ENCODE measurements at places on chromosomes 2 and 18.

GRCh38 chr2:221726894-221727513 is 154.9 kb upstream of the EPHA4 start:
- no peak for DNase-seq

DNA sequence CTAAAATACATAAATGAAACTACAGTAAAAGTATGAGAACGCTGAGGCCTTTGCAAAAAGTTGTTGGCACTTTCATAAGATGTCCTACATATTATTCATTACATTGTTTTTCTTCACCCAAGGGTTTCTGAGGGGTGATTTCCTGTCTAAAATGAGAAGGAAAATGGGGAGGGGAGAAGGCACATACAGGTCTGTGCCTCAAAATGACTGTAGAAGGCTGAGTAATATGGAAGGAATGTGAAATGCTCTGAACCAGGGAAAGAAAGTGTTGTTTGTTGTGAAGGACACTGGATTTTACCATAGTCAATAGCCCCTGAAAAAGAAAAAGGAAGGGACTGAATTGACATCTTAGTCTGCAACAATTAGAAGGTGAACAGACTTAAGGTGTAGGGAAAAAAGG is 99.5 kb upstream of the RNF152 start:
- DNase-seq: no peak

GRCh38 chr2:109183871-109184270 is 54.9 kb downstream of the SH3RF3 start:
- DNase-seq: no peak

- DNase-seq: no peak
Measured at GRCh38 chr2:237297421-237298150, 116.4 kb downstream of the COL6A3 start.

- DNase-seq: no peak
Measured at GRCh38 chr2:17579605-17580318, 39.3 kb downstream of the VSNL1 start.

DNA sequence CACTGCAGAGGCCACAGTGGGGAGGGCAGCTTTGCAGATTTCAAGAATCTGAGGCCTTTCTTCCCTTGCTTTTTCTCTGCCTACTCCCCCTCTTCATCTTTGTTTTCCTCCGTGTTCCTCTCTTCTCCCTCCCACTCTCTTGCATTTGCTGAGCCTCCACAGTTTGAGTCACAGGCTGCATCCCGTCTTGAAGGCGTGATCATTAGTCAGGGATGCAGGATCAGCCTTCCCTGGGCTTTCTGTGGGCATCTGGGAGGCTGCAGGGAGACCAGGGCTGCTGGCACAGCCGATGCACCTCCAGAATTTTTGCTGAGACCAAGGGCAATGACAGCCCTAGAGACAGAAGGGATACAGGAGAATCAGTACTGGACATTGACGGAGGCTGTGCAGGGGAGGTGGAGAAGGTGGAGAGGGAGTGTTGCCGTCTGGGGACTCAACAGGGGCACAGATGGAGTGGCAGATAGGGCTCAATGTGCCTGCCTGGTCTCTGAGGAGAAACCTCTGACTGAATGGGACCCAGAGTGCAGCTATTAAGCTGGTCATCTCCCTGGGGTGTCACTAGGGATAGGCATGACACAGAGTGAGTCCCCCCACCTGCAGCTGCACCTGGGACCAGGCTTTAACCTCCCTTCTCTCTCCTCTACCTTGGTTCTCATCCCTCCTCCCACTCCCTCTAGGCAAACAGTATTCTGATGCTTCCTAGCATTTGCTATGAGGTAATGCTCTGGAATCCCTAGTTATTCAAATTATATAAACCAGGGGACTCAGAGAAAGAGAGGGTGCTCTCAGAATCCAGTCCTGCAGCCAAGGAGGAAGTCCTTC is 29.0 kb upstream of the DNAJC27 start:
- DNase-seq: no peak

GRCh38 chr2:210539578-210540416 is 16.6 kb upstream of the CPS1 start:
- DNase-seq: no peak

DNA sequence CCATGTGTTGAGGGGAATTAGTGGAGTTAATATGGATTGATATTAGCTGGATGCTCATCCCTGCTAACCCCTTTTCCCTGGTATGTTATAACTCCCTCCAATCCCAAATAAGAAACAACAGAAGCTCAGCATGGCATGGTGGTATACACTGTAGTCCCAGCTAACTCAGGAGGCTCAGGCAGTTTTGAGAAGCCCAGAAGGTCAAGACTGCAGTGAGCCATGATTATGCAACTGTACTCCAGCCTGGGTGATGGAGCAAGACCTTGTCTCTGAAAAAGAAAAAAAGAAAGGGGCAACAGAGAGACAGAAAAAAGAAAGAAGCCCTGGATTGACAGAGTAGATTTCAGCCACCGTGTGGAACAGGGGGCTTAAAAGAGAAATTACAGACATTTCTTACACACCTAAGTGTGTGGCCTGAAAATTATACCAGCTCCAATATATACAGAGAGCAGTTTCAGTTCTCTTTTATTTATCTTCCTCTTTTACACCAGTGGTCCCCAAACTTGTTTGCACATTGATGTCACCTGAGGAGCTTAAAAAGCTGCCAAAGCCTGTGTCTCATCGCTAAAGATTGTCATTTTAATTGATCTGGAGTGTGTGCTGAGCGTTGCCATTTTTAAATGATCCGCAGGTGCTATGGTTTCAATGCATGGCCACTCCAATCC is 203.6 kb downstream of the UBE2E3 start:
- DNase-seq: no peak

Data from globus pallidus (tissue), 1 donor.